ENCODE measurements at places on chromosomes 6 and 20.

- DNase-seq: no peak
These were observed 32.8 kb upstream of the ZNF133 start for GRCh38 chr20:18255526-18255925.

DNA sequence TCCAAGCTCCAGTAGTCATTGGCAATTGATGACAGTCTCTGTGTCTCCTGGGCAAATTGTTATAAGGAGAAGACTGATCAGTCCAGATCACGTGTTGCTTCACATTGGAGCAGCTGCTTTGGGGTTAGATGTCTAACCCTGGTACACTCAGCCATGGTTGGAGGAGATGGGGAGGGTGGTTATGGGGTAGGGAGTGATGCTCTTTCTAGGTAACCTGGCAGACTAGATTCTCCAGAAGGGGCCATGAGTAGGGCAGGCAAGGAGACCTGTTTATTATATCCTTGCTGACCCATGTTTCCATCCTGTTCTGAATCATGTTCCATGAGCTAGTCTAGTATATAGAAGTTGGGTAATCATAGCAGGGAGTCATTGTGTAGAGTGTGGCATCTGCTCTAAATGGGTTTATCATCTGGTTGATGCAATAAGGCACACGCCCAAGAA lies 50.8 kb upstream of the BACH2 start:
- no peak for DNase-seq

GRCh38 chr20:856361-856775 lies 22.9 kb downstream of the FAM110A start:
- no peak for DNase-seq

GRCh38 chr6:81749707-81750106 lies 2.8 kb downstream of the TENT5A start:
- DNase-seq: peak; percentile 31

DNA sequence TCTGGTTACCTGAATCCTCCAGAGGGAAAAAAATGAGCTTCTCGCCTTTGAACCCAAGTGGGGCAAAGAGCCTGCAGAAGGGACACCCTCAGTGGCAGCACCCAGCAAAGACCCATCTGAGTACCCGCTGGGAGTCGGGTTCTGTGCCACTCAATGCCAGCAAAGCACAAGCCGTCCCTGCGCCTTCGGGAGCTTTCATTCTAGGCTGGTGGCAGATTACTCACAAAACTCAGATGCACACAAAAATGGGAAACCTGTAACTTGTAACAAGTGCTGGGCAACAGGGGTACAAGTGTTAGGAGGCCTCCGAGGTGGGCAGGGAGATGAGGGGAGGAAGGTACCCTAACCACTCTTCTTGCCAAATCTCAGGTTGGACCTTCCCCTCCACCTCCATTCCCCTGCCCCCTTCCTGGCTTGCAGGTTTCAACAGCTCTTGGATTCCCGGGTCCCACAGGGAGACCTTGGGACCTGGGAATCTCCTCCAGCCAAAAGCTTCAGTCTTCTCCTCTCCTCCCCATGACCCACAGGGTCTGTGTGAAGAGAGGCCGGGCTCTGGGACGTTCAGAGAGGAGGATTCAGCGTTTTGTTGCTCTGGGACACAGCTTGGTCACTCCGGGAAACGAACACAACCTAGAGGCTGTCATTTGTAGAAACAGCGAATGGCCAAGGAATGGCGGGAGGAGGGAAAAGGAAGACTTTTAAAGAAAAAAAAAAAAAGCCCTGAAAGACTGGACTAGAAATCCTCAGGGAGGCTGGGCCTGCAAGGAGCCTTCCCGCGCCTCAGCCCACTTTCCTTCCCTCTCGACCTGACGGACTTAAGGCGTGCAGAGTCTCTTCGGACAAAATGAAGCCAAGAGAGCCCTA lies 1.2 kb upstream of the PARD6B start:
- DNase-seq: no peak

DNA sequence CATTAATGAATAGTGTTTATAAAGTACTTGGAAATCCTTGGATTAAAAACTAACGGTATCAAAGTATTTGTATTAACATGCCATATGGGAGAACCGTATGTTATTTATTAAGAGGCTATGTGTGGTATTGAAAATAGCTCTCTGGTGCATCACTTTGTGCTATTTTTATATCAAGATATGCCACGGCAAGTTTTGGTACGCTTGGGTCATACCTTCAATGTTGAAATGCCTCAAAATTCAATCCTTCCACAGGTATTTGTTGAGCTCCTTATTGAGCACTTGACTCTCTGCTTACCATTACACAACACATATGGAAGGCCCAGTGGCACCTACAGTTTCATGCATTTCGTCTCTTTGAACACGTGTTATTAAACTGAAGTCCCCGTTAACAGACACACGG lies 647.9 kb downstream of the KIF16B start:
- DNase-seq: no peak

- no peak for DNase-seq
These were observed 91.3 kb downstream of the ZMYND8 start for GRCh38 chr20:47265214-47265613.

DNA sequence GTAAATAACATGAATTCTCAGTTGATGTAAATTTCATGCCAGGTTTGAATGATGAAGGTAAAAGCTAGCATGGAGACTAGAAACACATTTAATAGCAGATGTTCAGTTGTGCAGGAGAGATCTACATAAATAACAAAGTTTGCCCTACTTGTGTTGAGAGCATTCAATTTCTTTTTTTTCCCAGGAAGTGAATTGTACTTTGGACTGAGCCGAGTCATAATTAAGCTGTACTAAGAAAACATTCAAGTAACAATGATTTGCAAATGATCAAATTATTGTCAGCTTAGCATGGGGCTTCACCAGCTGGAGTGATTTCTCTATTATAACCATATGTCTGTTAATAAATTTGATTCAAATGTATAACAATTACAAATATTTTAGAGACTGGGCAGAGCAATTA lies 893.5 kb upstream of the MAP3K7 start:
- DNase-seq: no peak

DNA sequence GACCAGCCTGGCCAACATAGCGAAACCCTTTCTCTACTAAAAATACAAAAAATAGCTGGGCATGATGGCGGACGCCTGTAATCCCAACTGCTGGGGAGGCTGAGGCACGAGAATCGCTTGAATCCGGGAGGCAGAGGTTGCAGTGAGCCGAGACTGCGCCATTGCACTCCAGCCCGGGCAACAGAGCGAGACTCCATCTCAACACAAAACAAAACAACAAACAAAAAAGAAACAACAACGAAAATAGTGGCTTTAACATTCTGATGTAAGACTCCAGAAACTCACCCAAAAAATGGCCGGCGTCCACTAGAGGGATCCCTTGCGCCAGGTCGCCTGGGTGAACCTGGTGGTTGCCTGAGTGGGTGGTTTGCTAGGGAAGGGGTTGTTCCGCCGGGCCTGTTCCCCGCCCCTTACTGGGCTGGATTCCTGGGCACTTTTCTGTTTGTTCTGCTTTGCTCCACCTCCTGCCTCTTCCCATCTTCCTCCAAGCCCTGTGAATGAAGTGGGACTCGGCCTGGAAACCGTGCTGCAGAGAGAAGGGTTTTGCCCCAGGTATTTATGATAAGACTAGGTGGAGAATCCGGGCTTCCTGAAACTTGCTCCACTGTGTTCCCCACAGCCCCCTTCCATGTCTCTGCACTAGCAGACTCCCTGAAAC lies 1.5 kb downstream of the PABPC1L start:
- peak; percentile 78 for DNase-seq

DNA sequence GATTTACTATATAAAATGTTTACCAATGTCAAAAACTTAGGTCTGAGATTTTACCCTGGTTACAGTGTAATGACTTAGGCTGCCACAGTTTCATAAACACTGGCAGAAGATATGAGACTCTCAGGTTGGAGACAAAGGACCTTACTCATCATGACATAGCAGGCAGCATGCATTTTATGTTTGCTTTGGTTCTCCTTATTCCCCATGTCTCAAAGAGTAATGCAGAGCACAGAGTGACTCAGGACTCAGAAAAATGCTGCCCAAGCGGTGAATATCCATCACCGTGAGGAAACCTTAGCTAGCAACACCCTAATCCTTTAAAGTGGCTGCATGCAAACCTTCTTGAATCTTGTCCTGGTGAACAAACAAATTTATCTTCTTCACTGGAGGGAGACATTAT lies 112.1 kb upstream of the EYS start:
- DNase-seq: no peak

DNA sequence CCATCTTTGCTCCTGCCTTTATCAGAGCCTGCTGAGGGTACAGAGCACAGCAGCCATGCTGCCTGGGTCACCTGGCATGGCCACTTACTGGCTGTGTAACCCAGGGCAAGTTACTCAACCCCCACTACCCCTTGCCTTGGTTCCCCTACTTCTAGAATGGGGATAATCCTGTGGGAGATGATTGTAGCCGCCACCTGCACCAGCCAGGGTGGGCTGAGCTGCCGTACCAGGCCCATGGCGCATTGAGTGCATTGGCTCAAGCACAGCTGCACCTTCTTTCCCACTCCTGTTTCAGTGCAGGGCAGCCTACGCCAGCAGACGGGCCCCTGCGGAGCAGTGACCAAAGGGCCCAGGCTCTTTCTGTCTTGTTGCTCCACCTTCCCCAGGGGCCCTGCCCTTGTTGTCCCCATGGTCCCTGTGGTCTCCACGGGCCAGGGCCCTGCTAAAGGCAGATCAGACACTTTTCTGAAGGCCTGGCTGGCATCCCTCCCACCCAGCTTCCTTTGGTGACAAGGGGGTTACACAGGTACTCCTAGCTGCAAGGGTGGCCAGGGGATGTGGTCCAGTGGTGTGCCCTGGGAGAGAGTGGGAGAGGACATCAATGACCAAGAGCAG lies 159.4 kb upstream of the MLN start:
- DNase-seq: no peak

DNA sequence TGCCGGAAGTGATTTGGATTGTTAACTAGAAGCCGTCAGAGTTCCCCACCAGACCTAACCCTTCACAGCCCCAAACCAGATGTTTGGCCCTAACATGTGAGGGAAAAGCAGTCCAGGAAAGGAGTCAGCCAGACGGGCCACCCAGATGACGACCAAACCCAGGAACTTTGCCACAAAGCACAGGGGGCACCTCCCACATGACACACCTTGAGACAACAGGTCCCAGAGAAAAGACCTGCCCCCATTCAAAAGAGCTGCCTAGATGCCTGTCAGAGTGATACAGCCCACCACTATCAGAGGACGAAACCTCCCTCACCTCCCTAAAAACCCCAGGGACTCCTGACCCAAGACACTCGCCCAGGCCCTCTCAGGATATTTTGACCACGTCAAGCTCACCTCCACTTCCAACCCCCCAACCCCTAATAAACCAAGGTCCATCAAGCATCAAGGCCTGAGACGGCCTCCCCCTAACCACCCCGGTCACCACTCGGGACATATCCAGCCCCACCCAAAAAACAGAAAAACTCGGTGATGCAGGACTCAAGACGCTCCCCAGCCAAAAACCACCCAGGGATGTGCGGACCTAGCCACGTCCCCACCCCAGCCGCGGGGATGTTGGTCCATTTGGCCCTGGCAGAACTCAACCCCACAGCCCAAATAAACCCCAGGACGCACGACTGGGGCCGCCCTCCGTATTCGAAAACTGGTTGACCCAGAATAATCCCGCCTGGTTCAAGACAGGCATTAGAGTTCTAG lies 662 bp downstream of the ZNF343 start:
- peak; percentile 20 for DNase-seq

GRCh38 chr6:129499843-129500219 lies 210.1 kb downstream of the ARHGAP18 start:
- no peak for DNase-seq

DNA sequence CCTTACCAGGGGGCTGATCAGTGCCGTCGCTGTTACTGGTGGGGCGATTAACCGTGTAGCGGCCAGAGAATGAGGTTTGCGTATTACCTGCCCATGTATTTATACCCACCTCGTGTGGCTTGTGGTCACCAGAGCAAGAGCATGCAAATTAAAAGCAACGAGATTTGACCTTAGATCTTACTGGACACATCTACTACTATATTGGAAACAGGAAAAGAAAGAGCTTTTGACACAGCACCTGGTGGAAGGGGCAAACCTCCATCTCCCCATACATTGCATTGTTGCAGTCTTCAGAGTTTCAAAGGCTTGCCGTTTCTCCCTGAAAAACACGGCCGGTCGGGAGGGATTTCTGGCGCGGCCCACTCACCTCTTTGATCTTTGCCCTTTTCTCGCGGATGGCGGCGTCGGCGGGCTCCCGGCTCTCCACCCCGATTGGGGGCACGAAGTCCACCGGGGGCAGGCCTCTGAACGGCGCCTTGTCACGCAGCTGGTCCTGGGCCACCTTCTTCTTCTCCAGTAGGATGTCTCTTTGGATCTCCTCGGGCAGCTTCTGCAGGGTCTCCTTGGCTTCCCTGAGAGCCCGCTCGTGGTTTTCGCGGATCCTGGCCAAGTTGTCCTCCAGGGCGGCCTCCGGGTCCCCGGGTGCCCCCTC lies 1.3 kb downstream of the MAN1A1 start:
- peak; percentile 38 for DNase-seq

DNA sequence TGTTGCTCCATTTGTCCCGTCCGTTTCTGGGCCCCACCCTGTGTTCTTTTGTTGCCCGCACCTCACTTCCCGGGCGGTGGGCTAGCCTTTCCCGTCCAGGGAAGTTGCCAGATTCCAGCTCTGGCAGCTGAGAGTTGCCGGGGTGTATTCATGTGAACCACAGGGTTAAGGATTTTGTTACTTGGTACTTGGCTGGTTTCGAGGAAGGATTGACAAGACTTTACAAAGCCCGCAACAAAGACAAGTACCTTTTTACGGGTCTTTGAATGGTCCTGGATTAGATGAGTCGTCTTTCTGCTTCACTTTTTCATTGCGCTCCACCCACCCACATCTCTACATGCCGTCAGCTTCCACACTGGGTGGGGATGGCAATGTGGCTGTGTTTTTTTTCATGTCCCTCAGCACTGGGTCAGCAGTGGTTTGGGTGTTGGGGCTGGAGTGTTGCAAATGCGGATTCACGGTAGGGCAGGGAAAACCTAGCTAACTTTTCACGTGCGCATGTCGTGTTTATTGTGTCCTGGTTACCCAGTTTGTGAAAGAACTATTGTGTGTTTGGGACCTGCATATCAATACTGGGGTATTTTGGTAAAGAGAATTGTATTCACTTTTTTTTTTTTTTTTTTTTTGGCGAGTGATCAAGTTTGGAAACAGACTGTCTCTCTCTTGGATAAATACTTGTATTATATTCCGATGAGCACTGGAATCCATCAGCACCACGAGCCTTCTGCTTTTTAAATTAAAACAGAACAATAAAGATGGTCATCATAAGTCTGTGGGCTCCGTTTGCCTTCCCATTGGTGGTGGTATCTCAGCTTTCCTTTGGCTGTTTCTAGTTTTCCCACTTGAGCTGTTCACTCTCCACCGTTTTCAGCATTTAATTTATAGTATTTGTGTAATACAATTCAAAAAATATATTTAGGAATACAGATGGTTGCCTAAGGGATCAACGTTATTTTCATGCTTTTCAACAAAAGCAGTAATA lies 1.2 kb downstream of the DUSP22 start:
- DNase-seq: peak; percentile 42

- DNase-seq: no peak
These were observed 60.0 kb downstream of the CNKSR3 start for GRCh38 chr6:154450498-154450897.

DNA sequence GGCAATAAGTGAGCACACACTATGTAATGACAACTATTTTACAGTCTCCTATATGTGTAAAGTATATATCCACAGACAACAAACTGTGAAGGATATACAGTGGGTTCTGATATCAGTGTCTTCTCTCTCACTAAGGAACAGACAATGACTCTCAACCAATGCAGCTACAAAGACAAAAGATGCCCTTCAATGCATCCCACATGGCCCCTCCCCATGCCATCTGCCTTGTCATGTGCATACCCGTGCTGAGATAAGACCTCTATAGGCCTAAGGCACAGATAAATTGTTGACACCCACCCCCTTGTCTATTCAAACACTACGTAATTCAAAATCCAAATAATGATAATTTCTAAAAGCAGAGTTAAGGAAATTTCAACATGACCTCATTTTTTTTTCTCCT lies 1123.5 kb upstream of the MAP3K7 start:
- DNase-seq: no peak
